ENCODE measurements at places on chromosomes 2 and 18. TPM values are rescaled to one million over a fixed set of nuclear protein-coding genes. Genes with fewer than 3 reads are reported as not detected.
A peak's percentile ranks its signal among the peaks of the same experiment; 100 is the strongest.

The VSNL1 gene
- total RNA-seq: not detected

- no peak for DNase-seq
Observed at GRCh38 chr2:188582211-188582610, 290.5 kb downstream of the GULP1 start.

- no peak for DNase-seq
Observed at GRCh38 chr2:178807227-178808008, at the start of gene TTN. Gene TTN, minus strand, starts transcription at chr2:178807423. Its CDS starts 2,781 bp downstream, at chr2:178804642.

The GBX2 gene
- not detected for total RNA-seq

GRCh38 chr2:127531221-127531648, 4.2 kb upstream of the MYO7B start:
- no peak for DNase-seq

DNA sequence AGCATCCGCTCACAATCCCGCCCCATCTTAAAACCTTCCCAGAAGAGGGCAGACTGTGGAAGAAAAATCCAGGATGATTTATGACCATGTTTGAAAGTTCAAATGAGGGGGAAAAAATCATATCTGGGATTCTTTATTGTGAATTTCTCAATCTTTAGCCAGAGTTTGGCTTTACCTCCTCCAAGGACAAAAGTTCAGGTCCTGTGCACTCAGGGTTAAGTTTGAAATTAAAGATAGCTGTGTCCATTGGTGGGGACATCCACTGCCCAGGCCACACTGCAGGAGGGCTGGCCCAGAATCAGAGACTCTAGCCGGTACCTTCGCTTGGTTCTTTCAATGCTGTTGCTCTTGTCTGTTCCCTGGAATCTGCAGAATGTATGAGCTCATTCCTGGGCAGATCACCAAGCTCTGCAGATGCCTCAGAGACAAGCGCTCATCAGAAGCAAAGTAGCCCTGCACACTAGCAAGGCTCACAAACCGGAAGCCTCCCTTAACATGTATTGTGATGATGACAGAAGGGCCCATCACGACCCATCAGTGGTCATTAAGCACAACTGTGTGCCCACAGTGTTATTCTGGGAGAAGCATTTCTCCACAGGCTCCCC, 375.3 kb upstream of the KLHL29 start:
- DNase-seq: no peak

GRCh38 chr18:61876899-61877298, 15.9 kb downstream of the RNF152 start:
- no peak for DNase-seq

The CRYBA2 gene
- total RNA-seq: not detected

DNA sequence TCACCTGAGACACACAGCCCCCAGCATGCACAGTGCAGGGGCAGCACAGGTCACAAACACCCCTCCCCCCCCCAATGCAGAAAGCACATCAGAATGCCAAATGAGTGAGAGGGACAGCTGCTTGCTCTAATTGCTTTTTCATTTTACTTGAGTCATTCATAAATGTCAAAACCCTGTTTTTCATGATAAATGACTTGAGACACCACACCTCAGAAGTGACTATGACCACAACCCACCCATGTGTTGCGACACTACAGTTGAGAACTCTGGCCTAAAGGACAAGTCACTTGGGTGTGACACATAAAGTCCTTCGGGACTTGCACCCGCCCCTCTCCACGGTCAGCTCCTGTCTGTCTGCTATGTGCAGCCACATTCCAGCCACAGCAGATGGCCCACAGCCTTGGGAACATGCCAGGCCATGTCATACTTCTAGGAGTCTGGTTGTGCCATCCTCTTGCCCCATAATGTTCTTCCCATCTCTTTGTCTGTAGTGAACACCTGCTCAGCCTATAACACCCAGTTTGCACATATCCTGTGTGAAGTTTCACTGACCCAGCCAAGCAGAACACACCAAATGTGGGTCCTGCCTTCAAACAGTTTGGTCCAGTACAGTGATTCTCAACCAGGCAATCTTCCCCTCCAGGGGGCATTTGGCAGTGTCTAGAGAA, 30.2 kb upstream of the RIOK3 start:
- DNase-seq: peak; percentile 5

GRCh38 chr2:38149531-38149930, 73.6 kb upstream of the CYP1B1 start:
- no peak for DNase-seq

- DNase-seq: no peak
Observed at GRCh38 chr2:218850796-218851195, 8.8 kb upstream of the WNT6 start.

DNA sequence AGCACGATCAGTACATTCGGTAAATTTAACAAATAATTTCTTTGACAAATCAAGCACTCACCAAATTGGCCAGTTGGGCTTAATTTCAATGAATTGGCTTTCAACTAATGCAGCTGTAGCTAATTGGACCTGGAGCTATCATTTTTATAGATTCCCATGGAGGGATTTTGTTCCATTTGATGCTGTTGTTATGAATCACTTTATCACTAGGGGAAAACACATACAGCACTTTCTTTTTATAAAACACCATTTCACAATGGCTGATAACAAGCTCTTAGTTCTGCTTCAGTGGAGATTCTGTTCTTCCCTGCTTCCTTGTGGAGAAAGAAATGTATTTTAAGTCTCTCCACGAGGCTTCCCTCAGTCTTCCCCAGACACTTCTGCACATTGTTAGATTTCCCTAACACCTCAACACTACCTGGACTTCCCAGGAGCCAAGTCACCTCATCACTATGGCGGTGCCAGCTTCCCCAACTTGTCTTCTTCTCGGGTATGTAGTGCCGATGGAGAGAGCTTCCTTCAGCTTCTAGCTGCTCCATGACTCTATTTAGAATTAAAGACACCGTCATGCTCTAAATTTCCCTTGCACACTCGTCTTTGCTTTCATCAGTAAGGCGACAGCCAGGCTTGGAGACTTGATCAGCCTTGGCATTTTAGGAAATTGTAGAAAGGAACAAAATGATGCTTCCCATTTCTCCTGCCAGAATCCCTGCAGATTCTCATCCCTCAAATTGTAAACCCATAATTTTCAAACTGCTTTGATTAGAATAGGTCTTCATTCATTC, 72.0 kb downstream of the INPP5D start:
- no peak for DNase-seq

GRCh38 chr18:37138456-37138855, 309.5 kb downstream of the KIAA1328 start:
- no peak for DNase-seq

GRCh38 chr2:45626387-45627221, 15.5 kb upstream of the SRBD1 start:
- DNase-seq: no peak

GRCh38 chr2:133561045-133561852, 7.0 kb downstream of the NCKAP5 start:
- no peak for DNase-seq

The ALPI gene
- not detected for total RNA-seq

Measured in T-cell (primary cell).